ENCODE measurements at places on chromosomes 12 and 14.

GRCh38 chr12:126483145-126484068 is 1418.2 kb downstream of the AACS start:
- no peak for DNase-seq

- DNase-seq, result no peak
Observed at GRCh38 chr14:100256339-100256895, 17.5 kb downstream of the YY1 start.

DNA sequence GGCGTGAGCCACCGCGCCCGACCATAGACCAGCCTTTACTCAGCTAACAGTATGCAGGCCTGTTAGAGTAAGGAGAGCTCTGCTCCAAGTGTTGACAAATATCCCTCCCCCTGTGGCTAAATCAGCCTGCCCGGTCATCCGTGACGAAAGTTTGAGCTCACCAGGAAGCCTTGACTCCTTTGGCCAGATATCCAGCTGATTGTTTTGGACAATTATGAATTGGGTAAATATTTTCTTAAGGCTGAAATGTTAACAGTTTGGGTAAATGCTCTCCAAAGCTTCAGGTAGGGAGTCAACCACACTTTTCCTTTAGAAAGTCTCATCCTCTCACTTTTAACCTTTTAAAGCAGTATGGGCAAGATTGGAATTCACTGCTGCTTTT is 157.9 kb downstream of the PAWR start:
- no peak for DNase-seq

DNA sequence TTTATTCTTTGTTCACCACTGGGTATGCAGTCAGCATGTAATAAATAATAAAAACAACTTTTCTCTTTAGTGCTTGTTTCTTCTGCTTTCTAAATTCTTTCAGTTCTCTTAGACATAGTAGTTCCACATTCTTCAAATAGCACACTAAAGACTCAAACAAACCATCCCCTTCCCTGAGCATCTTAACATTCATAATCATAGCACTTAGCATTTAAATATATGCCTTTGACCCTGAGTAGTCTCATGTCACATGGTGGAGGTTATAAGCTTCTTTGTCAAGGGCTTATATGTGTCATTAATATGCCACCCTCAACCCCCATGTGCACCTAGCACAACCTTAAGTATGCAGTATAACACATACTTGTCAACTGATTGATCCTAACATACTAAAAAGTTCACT is 212.7 kb downstream of the PHLDA1 start:
- DNase-seq, result no peak

- no peak for DNase-seq
Observed at GRCh38 chr12:61566183-61566582, 694.0 kb upstream of the USP15 start.

DNA sequence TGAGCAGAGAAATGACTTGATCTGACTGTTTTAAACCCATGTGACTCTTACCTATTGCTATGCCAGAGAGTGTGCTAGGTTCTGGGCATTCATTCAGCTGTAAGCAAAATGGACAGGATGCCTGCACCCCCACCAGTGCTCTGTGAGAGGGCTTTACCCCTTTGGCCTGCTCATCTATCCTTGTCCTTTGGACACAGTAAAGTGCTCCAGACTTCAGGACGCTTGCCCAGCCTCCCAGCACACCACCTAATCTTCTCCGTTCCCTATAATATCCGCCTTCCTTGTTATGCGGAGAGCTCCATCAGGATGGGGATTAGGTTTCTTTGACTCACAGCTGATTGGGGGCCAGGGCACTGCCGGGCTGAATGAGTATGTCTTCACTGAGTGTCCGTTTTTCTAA is 4.4 kb upstream of the ZNF839 start:
- DNase-seq, result no peak

- no peak for DNase-seq
Observed at GRCh38 chr14:42961509-42961908, 1354.8 kb downstream of the LRFN5 start.

Measured in stimulated activated CD4-positive, alpha-beta T cell treated with anti-CD3 and anti-CD28 coated beads, Interleukin-2, amount 100 ng/mL, for 4 hours (primary cell).